ENCODE measurements at places on chromosomes 2 and 18. TPM values are rescaled to one million over a fixed set of nuclear protein-coding genes. Genes with fewer than 3 reads are reported as not detected.

The FAM161A gene
- 7.3 TPM for total RNA-seq

The NAT8 gene
- not detected for total RNA-seq

The DCDC2C gene
- total RNA-seq = not detected

The GATA6 gene
- 2.6 TPM for total RNA-seq

The TLX2 gene
- total RNA-seq = not detected

The HOXD10 gene
- 0.52 TPM for total RNA-seq

The SLC9A4 gene
- not detected for total RNA-seq

Data from skeletal muscle tissue (tissue), 5 donors.